Large intestine (tissue), 12 donors: ENCODE measurements at places on chromosomes 11 and 22. TPM values are rescaled to one million over a fixed set of nuclear protein-coding genes. Genes with fewer than 3 reads are reported as not detected.

- DNase-seq: no peak
Measured at GRCh38 chr11:60064111-60064510, 7.6 kb downstream of the MS4A3 start.

GRCh38 chr11:105856954-105857353 is 165.1 kb downstream of the MSANTD4 start:
- DNase-seq: peak; percentile 25

GRCh38 chr11:10125522-10126133 is 168.4 kb downstream of the SBF2 start:
- DNase-seq: no peak

DNA sequence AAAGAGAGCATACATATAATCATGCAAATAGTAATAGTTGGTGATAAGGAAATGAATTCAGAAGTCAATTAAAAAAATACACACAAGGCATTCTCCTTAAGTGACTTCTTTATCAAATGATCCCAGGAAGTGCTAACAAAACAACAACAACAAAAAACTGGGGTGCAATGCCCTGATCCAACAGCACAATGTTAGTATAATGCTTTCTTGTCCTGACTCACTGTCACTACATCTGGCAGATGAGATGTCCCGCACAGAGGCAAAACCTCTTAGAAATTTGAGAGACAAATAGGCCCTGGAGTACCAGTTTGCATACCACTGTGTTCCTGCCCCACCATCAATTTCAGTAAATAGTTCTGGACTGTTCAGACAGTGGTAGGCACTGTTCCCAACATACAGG is 11.0 kb upstream of the AMBRA1 start:
- DNase-seq: no peak

- no peak for DNase-seq
Measured at GRCh38 chr22:49536571-49537131, 291.0 kb downstream of the BRD1 start.

DNA sequence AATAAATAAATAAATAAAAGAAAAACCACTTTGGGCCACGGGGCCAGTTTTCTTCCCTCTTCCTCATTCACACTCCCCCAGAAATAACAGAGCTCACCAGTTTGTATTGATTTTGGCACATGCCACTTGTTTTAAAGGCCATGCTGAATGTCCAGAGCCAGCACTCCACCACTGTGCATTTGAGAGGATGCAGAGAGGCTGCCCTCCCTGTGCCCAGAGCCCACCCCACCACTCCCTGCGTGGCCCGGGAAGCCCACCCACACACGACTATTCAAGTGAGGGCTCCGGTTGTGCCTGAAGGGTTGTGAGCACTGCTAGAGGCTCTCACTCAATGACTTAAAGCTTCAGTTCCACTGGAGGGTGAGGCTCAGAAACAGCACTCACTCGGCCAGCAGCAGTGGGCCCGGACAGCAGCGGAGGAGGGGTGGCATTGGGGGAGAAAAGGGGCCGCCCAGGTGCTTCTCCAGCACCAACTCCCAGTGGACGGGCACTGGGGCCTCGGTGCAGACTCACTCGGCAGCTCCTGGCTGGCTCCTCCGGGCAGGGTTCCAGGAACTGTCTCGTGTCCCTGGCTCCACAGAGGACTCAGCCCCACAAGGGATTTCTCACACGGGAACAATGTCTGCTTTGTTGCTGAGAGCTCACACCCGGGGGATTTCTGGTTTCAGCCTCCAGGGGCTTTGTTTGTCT is 112.7 kb downstream of the SHANK2 start:
- DNase-seq: no peak

DNA sequence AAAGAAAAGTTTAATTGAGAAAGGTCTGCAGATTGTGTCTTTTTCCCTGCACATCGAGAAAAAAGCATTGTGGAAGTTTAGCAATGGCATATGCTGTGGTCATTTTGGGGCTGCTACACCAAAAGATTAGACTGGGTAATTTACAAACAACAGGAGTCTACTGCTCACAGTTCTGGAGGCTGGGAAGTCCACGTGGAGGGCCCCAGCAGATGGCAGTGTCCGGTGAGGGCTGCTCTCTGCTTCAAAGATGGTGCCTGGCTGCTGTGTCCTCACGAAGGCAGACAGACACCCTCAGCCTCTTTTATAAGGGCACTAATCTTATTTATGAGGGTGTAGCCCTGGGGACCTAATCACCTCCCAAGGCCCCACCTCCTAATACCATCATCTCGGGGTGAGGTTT is 21.1 kb downstream of the PHF21B start:
- no peak for DNase-seq

GRCh38 chr11:11149671-11150459 is 203.2 kb downstream of the CSNK2A3 start:
- DNase-seq: no peak

GRCh38 chr11:112129656-112130055 is 34.2 kb downstream of the IL18 start:
- DNase-seq: no peak

DNA sequence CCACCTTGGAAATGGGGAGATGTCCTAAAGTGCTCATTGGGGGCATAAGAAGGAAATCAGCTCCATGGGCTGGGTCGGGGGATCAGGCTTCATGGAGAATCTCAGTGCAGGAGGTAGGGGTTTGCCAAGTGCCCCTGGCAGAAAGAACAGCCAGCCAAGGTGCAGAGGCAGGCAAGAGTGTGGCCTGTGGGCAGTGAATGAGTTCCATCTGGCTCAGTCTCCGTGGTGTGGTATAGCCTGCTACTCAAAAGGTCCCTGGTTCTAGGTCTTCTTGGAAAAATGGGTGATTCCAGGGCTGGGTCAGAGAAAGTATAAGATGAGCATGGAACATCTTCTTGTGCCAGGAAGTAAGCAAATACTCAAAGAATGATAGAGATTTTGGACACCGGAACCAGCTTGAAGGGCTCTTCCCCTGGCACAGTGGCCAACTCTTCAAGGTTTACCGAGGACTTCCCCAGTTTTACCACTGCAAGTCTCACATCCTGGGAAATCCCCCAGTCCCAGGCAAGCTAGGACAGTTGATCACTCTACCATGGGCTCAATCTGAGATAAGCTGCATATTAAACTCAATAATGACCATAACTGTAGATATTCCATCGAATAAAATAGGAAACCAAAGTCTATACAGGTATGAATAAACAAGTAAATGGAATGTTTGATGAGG is 10.6 kb upstream of the ARAP1 start:
- DNase-seq: no peak

DNA sequence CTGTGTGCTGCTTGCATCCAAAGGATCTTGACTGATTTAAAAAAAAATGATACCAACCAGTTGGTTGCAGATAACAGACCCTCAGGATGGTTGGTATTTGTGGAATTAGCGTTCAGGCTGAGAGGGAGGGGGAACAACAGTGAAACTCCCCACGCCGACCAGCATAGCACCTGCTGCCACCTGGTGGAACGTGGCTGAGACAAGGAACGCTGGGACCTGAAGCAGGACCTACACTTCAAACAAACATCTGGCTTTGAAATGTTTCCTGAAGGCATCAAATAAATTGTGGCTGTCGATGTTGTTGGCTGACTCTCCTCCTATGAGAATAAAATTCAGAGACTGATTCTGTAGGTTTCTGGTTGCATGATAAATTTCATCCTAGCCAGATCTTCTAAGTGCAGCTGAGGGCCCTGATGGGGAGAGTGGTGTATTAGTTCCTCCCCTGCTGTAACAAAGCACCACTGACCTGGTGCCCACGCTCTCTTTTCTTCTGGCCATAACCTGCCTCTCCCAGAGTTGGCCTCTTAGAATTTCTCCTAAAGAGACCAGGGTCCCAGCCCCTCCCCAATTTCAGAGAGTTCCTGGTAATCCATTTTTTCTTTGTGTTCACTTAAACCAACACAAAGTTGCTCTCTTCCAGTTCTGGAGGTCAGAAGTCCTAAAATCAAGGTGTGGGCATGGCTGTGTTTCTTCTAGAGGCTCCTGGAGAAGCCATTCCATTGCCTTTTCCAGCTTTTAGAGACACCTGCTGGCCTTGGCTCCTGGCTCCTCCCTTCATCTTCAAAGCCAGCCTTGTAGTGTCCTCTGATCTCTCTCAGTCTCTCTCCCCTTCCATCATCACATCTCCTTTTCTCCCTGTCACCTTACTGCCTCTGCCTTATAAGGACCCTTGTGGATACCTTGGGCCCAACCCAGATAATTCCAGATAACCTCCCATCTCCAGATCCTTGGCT is 17.3 kb downstream of the APOL2 start:
- DNase-seq: no peak

DNA sequence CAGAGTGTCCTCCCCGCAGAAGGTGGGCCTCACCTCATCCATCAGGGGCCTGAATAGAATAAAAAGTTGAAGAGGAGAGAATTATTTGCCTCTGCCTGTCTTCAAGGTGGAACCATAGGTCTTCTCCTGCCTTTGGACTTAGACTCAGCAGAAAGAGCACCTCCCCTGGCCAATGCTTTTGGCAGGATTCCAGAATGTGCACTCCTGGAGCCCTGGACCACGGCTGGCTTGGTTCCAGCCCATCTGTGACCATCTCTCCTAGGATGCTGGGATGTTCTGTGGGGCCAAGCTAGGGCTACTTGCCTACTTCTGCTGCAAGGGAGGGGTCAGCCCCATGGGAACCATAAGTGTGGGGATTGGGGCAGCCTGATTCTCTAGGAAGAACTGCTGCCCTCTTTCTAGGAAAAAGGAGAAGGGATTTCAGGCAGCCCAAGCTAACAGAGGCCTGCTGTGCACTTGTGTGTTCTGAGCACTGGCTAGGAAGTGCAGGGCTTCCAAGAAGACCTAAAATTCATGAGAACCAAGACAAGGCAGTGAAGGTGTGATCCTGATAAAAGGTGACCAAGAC is 32.2 kb upstream of the SHANK2 start:
- DNase-seq: peak; percentile 47

DNA sequence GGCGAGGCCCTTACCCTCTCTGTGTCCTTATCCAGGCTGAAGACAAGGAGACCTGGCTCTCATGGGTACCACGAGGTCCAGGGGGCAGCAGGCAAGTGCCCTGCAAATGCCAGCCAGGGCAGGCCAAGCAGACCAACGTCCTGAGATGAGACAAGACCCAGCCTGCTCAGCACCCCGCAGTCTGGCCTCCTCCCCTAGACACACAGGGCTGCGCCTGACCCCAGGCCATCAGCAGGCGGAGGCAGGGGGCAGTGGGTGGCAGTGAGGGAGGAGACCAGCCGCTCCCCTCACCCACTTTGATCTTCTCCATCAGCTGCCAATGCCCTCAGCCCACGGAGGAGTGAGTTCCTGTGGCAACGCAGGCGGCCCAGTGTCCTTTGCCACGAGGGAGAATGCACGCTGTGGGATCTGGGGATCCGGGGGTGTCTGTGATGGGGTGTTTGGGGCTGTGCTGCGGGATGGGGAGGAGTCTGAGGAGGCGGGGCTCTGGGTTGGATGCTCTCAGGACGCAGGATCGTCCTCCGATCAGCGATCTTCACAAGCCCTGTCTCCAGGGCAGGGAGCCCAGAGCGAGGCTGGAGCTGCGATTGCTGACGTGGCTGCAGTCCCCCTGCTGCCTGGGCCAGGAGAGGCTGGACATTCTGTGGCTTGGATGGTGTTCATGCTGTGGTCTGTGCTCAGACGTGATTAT is 30.5 kb upstream of the PPARA start:
- DNase-seq: no peak

DNA sequence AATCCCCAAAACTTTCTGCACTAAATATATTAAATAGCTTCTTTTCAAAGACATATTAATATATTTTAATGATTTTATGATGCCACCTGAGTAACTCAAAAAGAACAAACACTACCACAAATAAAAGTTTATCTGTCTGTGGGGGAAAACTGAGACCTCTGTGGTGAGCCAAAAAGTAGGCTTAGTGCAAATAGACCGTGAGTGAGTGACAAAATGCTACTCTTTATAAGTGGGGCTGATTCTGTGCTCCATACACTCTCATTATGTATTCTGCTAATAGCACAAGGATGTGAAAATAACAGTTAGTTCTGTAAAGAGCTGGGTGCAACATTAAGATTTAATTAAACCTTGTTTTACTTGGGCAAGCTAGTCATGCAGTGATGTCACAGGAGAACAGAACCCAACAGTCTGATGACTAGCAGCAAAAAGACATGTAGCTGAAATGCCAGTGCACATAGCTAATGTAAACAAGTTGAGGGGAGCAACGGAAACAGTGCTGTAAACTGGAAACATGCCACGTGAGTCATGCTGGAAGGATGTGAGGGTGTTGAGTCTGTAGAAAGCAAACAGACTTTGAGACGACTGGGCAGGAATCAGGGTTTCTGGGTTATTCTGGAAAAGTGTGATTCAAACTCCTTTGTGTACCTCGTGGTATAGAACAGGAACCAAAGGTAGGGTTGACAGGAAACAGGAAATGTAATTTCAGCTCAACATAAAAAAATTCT is 1130.4 kb downstream of the LRRC4C start:
- DNase-seq: peak; percentile 74

DNA sequence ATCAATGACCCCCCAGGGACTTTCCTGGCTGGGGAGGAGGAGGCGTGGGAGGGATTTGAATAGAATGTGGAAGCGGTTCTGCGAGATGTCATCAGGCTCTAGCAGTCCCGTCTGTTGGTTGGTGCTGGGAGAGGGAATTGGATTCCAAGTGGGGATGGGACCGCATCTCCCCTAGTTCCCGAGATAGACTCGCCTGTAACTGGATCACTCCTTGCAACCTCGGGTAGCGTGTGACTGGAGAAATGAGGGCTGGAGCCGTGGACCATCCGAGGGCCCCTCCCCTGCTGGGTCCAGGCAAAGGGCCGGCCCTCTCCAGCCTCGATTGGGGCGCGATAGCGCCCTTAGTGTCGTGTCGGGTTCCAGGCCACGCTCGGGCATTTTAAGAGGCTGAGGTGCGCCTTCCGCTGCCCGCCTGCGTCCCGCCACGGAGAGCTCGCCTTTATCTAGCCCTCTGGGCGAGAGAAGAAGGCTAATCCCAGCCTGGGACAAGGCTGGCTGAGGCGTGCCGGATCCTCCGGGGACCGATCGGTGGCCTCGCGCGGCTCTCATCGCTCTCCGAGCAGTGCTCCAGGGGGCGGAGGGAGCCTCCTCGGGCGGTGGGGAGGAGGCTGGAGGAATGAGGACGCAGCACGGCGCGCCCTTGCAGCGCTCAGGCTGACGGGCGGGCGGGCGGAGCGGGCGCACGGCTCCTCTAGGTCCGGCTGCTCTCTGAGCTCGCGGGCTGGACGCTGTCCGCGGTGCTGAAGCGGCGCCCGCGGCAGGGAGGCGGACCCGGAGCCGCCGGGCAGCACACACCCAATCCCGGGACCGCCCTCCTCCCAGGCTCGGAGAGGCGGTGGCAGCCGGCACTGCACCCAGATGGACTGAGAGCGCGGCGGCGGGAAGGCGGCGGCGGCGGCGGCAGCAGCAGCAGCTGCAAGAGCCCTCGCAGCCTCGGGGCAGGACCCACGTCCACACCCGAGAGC is 107.8 kb downstream of the OSBP2 start:
- DNase-seq: peak; percentile 96

GRCh38 chr11:116541460-116541859 is 231.3 kb downstream of the BUD13 start:
- no peak for DNase-seq

The CHORDC1 gene
- polyA plus RNA-seq: 46.3 TPM

The MMP26 gene
- not detected for polyA plus RNA-seq

The HMGXB4 gene
- 18.6 TPM for polyA plus RNA-seq

The FREY1 gene
- 0.24 TPM for polyA plus RNA-seq

The TIMP3 gene
- polyA plus RNA-seq: 52.6 TPM

The KCNK7 gene
- polyA plus RNA-seq: 0.49 TPM
